ENCODE measurements at places on chromosomes 13 and 19. TPM values are rescaled to one million over a fixed set of nuclear protein-coding genes. Genes with fewer than 3 reads are reported as not detected.

ZNF284 gene
- 2.1 TPM for total RNA-seq

CPAMD8 gene
- total RNA-seq: 44.7 TPM

ZNF556 gene
- total RNA-seq: not detected

FAM124A gene
- total RNA-seq: 4.3 TPM

SPACA4 gene
- total RNA-seq: not detected

GRCh38 chr19:3233831-3234230 lies 9.4 kb downstream of the CELF5 start:
- no peak for DNase-seq

DNA sequence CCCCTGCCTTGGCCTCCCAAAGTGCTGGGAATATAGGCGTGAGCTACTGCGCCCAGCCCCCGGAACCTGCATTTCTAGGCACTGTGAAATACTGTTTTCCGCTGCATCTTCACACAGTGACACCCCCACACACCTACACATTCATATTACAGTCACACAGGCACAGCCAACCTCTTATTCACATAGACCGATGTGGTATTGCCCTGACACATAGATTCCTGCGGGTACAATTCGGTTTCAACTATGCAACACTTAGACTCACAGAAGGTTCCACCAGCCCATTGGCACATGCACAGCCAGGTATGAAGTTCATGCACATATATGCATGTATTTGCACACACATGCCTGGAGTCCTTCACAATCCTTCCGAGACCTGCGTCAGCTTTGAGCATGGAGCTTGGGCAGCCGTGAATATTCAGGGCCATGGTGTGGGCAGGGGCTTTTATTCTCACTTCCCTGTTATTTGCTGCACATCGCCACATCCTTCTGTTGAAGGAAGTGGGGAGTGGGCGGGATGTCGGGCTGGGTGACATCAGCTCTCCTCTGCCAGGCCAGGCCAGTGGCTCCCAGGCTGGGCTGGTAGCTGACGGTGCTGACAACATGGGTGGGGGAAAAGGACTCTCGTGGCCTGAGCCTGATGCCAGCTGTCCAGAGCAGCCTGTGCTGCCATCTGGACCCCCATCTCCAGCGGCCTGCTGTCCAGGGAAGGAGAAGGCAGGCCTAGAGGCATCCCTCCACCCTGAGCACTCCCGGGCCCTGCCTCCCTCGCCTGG lies 5.4 kb upstream of the CDC37 start:
- DNase-seq: peak; percentile 79

DNA sequence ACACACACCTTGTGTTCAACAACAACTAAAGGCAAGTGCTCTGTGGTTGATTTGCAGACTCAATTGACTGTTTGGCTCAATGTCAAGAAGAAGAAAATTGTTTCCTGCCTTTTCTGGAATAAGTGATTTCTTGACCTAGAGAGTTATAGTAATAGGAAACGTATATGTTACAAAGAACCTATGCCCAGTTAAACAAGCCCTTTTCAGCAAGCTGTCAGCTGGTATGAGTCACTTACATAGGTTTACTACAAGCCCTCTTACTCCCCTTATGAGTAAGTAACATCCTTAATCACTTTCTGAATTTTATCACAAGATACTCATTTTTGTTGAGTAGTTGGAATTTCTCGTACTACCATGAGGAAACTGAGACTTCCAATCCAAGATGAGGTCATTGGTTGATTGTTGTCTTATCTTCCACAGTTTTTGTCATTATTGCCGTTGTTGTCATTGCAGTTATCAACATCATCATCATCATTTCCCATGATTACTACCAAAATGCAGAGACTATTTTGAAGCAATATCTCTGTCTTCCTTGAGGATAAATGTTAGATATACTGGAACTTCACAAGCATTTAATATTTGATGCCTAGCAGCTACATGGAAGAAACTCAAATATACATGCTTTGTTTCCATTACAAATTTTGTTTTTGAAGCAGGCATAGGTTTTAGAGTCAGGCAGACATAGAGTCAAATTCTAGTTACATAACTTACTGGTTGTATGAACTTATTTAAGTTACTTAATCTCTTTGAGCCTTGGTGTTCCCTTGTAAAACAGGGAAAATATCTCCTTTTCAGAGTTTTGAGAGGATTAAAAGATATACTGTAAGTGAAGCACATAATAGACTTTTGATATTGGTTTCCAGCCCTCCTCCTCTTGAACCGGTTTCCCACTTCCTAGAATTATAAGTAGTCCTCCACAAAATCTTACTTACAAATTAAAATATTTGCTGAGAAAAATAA lies 106.0 kb downstream of the RAP2A start:
- DNase-seq: no peak

DNA sequence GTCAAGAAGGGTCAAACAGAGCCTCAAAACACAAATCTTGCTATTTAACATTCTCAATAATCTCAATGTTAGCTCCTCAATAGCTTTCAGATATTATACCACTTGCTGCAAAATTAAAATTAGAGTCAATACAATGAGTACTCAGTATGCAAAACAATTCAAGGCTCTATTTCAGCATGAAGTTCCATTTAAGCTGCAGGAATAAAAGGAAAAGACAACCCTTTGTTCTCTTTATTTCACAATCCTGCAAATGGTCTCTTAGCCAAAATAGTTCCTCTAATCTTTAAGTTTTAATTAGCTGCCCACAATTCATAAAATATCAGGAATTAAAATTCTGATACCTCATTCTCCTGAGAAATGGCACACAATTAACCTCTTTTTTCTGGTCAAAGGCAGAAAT lies 40.5 kb upstream of the DCT start:
- DNase-seq: no peak

GRCh38 chr13:75194717-75195462 lies 287.1 kb downstream of the TBC1D4 start:
- no peak for DNase-seq

DNA sequence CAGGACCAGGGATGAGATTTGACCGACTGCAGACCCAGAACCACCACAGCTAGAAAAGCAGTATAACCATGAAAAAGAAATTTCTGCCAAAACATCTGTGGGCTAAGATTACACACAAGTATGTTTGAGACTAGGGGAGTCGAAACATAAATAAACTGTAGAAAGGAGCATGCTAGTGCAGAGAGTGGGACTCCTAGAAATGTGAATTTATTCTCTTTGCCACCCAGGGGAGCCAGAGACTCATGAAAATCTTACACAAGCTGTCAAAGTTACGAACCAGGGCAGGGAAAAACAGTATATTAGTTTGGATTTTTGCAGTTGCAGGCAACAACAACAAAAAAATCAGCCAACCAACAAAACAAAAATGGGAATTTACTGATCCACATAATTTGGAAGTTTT lies 12.3 kb upstream of the HSPH1 start:
- DNase-seq: no peak

DNA sequence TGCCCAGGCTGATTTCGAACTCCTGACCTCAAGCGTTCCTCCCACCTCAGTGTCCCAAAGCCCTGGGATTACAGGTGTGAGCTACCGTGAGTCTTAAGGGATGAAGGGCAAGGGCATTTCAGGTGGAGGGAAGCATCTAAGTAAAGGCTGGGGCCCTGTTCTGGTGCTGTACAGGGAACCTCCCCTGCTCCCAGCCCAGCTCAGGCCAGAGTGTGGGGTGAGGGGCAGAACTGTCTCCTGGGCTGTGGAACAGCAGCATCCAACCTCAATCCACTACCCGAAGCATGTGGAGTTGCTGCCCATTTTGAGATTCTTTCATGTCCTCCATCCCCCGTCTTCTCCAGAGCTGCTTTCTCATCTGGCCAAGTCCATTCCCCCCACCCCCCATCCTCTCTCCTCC lies 105.3 kb downstream of the SIPA1L3 start:
- DNase-seq: no peak

- no peak for DNase-seq
Measured at GRCh38 chr13:80361298-80361697, 20.4 kb upstream of the SPRY2 start.

DNA sequence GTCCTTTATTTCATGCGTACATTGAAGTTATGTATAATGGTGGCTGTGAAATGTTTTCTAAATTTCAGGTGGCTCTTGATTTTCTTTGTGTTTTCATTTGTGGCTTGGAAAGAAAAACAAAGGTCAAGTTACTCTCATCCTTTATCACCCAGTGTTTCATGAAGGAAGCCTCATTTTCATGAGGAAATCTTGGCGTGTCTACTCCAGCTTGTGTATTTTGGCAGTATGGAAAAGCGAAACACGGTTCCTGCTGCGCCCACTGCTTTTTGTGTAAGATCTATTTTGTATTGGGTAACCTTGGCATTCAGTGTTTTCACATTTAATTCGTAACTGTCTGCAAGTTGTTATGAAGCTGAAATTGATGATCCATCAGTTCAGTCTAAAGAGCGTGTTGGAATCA lies 147.0 kb upstream of the RNF113B start:
- DNase-seq: no peak

DNA sequence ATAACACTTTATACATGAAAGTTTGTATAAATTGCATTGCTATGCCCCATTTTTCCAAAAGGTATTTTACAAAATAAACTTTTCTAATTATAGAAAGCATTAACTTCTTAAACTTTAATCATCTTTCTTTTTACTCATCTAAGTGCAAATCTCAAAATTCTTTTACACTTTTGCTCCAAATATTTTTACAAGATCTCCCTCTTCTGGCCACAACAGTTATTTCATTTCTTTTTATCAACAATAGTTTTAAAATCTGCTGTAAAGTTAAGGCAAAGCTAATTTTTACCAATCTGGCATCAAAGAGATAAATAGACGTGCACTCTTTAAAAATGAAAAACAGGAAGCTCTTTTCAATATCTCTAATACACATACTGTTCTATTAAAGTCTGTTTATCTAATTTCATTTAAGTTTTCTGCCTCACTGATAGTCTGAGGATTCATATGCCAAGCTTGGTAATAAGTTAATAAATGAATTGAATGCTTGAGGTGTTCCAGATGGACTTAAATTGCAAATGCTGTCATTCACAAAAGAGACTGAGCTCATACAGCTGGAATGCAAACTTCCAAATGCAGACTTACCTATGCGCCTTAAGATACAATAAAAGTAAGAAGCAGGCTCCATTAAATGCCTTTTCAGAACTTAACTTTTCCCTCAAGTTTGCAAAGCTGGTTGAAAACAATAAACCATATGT lies 583.0 kb upstream of the ATXN8OS start:
- no peak for DNase-seq

GRCh38 chr13:95049772-95050171 lies 251.5 kb downstream of the ABCC4 start:
- DNase-seq: no peak

DNA sequence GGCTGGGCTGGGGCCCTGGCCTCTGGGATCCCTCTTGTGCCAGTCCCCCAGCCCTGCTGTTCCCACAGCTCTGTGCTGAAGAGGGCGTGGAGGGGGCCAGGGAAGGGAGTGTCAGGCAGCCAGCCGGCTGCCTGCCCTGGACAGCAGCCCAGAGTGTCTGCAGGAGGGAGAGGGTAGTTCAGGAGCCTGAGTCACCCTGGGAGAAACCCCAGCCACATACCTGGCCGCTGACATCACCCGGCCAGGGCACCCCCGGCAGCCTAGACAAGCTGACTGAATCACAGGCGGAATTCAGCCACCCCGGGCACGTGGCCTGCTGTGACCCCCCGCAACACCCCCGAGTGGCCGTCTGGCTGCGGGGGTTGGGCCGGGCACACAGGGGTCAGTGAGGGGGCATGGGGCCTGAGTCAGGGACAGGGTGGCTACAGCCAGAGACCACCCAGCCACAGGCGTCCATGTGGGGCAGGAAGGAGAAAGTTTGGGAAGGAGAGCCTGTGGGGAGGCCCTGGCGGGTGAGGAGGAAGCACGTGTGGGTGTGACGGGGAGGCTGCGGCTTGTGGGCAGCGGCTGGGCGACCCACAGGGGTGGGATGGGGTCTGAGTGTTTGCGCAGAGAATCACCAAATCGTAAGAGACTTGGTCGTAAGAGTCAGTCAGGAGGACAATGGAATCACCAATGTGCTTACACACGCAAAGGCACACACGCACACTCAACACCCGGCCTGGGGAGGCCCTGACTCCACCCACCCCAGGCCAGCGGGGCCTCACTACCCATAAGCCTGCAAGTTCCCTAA lies 11.9 kb upstream of the FOSB start:
- peak; percentile 94 for DNase-seq

DNA sequence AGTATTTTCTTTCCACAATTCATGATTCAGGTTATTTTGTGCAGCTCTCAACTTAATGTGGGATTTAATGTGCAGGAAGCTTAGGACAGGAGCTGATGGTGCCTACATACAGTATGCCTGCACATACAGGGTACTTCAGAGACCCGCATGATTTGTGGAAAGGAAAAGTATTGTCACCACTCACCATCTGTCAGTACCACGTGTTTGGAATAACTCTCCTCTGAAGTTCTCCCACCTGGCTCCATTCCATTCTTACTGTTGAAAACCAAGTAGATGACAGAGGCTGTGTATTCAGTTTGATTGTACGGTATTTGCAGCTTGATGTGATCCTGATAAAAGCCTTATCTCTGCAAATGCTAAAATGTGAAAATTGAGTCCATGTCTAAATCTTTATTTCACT lies 85.7 kb downstream of the ZAR1L start:
- no peak for DNase-seq

GRCh38 chr13:30193279-30194234 lies 113.8 kb downstream of the KATNAL1 start:
- no peak for DNase-seq

GRCh38 chr13:50549221-50549942 lies 294.1 kb downstream of the DLEU7 start:
- no peak for DNase-seq

DNA sequence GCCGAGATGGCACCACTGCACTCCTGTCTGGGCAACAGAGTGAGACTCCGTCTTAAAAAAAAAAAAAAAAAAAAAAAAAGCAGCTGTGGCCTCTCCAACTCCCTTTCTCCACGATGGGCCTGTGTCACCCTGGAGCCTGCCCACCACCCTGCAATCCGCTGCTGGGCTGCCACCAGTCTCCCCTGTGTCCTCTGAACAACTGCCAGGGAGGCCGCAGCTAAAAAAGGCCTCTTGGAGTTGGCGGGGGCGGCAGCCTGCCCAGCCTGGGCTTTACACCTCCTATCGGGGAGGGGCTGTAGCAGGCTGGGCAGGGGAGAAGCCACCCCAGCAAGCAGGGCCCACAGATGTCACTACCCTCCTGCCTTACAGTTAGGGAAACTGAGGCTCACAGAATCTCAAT lies 3.5 kb downstream of the CDC37 start:
- no peak for DNase-seq

DNA sequence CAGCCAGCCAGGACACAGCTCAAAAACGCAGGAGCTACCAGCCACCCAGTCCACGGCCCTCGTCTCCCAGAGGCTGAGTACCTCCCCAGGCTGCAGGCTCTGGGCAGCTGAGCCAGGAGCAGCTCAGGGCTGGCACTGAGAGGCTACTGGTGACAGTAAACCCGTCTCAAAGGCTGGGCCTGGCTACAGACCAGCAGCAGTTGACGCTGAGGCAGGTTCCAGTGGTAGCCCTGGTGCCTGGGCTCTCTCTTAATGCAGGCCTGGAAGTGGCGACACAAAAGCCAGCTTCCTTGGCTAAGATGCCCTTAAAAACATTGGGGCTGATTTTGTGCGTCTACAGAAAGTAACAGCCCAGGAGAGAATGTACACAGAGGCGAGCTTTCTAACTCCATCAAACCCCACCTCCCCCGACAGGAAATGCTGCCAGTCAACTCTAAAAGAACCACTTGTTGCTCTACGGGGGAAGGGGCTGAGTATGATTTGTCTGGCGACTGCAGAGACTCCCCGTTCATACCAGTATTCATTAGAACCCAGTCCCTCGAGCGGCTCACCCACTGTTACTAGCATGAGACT lies 126.3 kb downstream of the STK24 start:
- no peak for DNase-seq

- DNase-seq: no peak
Measured at GRCh38 chr19:54507824-54508223, 5.2 kb downstream of the LAIR2 start.
